NAMALWA (cell line): ENCODE measurements at places on chromosomes 7 and 10.

DNA sequence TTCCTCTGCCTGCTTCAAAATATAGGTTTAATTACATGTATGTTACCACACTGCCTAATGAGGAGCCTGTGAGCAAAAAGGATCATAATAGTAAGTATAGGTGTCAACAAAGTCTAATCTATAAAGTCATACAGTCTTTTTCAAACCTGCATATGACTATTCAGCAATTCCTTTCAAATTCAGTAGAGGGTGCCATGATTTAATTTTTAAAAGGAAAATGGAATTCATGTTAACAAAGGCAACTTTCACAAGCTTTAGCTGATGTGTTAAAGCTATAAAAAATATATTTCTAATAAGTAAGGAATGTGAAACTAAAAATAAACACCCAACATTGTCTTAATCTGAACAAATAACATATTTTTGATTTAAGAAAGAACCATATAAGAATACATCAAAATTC, 52.1 kb downstream of the MPP7 start:
- peak; percentile 28 for DNase-seq

DNA sequence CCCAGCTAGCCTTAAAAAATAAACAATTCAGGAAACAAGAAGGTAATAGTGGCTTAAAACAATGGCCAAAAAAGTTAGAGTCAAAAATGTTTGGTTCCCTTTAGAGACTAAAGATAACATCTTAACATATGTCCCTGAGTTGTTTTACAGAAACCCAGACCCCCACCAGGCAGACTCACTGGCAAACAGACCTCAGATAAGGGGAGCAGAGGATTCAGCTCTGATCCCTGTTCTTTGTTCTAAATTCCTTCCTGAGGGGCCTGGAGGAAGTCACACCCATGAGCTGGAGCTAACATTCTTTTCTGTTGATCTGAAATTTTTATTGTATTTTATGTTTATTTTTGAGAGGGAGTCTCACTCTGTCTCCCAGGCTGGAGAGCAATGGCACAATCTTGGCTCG, 247.2 kb downstream of the USP6NL start:
- DNase-seq: no peak

DNA sequence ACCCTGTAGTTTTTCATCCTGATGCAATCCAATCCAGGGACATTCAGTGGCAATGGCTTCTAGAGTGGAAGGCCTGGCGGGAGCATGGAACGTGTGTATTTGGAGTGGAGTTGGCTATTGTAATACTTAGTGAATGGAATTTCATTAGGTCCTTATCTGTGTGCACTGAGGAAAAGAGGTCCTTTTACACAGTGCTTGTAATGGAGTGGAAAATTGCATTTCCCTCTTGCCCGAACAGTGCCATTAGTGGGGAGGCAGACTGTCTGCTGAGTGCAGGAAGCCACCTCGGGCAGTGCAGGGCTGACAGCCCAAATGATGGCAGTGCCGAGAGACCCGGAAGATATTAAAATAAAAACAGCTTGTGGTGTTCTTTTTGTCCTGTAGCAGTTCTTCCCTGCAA, 786.6 kb downstream of the LRMDA start:
- no peak for DNase-seq

- DNase-seq: no peak
Measured at GRCh38 chr7:34844406-34844805, 186.4 kb downstream of the NPSR1 start.

DNA sequence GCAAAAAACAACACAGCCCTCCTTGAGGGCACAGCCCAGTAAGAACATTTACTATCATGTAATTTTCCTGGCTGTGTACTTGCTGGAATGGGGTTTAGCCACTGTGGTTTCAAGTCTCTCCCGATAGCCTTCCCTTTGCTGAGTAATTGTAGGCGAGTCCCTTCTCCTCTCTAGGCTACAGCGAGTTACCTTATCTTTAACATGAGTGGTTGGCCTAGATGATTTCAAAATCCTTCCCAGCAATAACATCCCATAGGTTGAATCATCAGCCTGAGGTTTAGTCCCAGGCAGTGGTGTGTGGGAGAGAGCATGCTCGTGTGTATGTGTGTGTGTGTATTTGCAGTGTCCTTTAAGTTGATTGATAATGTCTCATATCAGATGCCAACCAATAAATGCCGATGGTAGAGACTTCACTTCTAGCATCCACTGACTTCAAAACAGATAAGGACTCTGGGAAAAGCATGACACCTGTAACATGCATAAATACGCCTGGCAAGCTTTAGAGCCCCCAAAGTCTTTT, 142.9 kb upstream of the ZMIZ1 start:
- DNase-seq: no peak

DNA sequence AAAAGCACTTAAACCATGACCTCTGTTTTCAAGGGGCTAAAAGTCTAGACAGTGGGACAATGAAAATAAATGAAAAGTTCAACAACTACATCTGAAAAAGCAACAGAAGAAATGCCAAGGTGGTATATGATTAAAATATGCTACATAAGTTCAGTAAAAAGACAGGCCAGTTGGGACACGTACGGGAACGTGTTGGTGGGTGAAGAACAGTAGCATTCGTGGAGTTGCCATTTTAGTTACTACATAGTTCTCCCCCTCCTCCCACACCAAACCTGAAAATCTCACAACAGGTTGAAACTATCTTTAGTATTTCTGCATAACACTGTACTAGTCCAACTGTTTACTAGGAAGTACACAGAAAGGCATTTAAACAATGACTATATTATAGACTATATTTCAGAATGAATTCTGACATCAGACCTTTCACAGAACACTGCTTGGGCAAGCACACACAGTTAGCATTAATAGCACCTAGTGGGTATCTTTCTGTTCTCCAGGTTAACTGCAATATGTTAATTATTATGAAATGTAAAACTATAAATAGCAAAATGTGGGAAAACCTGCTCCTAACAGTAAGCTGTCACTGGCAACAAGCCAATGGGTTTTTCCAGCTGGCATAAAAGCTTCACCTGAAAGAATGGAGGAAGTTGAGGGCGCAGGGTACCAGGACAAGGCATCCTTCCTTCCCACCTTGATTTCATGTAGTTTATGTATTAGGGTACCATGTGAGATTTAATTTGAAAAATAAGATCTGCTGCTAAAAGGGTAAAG, 135.0 kb downstream of the STRA8 start:
- DNase-seq: no peak

- no peak for DNase-seq
Measured at GRCh38 chr10:10855151-10855581, 162.5 kb upstream of the CELF2 start.

- no peak for DNase-seq
Measured at GRCh38 chr7:112784603-112785002, 5.6 kb downstream of the TMEM168 start.

DNA sequence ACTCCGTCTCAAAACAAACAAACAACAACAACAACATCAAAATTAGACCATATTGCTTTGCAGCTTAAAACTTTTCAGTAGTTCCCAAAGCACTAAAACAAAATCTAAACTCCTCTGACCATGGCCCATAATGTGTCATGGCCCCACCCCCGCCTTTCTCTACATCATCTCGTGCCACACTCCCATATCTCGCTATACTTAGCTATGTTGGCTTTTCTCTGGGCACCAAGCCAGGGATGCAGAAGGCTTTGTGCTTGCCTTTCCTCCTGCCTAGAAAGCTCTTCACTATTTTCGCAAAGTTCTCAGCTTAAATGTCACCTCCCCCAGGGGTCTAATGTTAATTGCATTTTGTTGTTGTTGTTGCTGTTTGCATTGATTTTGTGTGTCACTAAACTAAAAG, 15.1 kb upstream of the SLC16A12 start:
- DNase-seq: no peak

DNA sequence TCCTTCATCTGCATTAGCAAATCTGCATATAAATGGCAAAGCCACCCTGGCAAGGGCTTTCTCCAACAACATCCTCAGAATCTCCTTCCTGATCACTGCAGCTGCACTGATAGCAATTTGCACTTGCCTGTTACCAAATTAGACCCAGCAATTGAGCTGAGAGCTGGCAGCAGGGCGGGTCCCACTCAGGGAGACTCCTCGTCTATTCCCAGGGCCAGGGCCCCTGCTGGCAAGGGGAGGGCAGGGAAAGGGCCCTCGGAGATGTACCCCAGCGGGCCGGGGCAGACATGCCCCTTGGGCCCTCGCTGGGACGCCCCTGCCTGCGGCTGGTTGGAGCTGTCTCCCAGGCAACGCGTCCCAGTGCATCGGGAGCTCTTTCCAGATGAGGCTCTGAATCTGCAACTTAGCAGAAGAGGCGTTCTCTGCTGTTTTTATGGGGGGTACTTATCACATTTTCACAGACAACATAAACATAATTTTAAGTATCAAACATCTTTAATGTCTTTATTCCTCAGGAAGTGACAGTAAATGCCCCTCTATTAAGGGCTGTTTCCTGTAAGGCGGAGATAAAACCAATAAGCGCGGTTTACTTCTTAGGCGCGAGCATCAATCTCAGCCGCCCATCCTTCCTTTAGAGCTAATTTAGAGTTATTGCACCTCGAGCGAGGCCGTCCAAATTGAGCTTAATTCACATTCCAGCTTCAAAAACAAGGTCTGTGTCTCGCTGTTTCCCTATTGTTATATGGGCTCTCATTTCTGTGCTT, 249.0 kb upstream of the PPP2R2D start:
- DNase-seq: no peak

- no peak for DNase-seq
Measured at GRCh38 chr7:124761164-124761715, 4.4 kb downstream of the GPR37 start.

DNA sequence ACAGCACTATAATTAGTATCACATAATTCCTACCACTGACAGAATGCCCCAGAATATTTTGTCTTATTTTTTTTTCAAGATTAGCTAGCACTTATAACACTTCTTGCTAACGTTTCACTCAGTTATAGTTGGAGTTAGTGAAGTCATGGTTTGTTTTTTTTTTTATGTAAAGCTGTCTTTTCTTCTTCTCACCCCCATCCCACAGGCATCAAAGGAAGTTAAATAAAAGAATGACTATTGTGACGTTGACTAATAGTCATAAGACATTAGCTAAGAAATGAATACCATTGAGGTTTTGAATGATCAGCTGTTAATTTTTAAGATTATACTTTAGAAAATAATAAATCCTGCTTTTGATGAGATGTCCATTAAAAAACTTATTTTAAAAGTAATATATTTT, 498.3 kb downstream of the GFRA1 start:
- no peak for DNase-seq

DNA sequence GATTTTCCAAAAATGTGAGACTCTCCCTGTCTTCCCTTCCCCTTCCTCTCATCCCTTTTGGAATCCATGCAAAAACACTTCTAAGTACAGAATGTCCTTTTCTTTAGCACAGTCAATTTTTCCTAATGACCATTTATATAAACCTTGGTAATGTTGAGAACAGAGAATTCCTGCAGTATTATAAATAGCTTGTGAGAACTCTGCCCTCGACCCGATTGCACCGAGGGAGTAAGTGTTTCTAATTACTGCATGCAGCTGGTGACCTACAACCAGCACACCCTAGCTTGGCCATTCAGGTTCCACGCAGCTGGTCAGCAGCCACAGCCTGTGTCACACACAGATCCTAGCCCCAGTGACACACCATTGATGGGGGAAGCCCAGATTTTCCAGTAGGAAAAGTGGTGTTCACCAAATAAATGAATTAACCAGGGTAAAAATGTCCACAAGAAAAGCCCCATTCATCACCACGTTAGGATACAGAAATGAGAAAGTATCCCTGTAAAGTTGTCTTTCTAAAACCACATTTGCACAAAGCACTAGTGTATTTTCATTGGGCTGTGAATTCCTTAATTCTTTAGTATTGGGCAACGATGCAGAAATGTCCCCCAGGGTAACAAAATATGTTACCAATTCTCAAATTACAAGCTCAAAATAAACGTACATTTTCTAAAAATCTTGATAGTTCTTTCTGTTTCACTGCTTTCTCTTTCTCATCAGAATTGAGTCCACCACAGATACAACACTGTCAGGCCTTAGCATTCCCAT, 499.0 kb upstream of the KLF6 start:
- DNase-seq: no peak

- DNase-seq: peak; percentile 2
Measured at GRCh38 chr10:28939281-28940157, 262.2 kb downstream of the BAMBI start.

DNA sequence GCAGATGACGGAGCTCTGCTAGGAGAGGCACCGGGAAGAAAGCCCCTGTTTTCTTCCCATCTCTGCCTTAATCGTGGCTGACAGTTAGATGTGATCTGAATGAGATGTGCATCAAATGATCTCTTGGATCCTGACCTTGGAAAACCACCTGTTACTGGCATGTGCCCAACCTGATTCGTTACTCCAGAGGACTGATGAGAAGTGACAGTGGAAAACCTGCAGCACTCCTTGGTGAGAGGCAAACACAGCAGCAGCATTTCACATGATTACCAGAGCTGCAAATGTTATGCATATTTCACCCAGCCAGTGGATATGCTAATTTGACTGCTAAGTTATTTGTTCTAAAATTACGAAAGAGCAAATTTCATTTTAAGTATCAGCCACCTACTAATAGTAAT, 95.3 kb downstream of the PTPRN2 start:
- no peak for DNase-seq

GRCh38 chr10:98019784-98020183, 10.6 kb downstream of the CRTAC1 start:
- DNase-seq: no peak

DNA sequence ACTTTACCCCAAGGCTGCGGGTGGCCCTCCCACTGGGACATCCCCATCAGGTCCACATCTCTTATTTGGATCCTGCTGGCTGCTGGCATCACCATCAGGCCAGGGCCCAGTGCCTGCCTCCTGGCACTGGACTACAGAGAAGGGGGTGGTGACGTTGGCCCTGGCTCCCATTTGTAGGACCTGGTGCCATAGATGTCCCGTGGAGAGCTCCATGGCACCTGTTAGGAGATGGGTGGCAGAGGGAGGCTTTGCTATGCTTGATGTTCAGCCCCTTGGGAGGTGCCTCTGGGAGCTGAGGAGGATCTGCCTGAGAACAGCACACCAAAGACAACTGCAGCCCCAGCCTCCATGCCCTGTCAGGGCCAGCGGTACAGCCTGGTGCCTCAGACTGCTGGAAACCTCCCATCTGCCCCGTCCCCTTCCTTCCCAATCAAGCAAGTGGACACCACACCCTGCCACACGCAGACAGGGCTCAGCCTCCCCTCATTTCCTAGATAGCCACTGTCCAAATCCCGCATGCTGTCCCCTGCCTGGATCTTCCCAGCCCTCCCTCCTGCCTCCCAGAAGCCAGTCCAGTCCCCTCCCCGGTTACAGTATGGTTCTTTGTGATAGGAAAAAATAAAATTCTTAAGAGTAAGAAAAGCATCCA, 230.0 kb upstream of the GRB10 start:
- DNase-seq: no peak

- DNase-seq: no peak
Measured at GRCh38 chr7:96188174-96188581, 133.7 kb downstream of the SLC25A13 start.

DNA sequence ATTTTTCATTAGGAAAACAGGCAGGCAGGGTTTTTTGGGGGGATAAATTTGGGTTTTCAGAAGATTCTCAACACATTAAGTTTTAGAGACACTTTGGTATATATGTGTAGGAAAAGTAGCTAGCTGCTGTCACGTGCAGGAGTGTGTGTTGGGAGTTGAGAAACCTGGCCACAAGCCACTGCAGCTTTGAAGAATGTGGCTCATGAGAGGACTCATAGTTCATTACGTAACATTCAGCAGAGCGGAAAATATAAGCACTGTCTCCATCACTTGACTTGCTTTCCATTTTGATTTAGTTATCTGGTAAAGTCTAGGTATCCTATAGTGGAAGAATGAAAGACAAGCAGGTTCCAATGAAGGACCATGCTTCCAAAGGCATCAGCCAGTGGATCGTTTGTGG, 31.2 kb downstream of the SMNDC1 start:
- DNase-seq: peak; percentile 62
